ENCODE measurements at places on chromosomes 3 and 15.

DNA sequence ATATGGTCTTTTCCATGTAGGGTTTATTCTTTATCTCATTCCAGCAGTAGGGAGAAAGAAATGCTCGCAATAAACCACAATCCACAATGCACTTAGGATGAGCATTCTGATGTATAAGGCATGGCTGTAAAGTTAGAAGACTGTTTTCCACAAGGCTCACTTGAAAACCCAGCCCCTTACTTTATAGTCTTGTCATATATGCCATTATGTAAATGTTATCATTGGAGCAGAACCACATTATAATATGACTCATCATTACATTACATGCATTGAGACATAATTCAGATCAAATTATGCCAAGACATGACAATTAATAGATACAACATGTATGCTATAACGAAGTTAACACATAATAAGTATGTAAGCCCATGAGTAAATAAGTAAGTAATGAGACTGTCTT is 348.1 kb downstream of the LSAMP start:
- DNase-seq = no peak

DNA sequence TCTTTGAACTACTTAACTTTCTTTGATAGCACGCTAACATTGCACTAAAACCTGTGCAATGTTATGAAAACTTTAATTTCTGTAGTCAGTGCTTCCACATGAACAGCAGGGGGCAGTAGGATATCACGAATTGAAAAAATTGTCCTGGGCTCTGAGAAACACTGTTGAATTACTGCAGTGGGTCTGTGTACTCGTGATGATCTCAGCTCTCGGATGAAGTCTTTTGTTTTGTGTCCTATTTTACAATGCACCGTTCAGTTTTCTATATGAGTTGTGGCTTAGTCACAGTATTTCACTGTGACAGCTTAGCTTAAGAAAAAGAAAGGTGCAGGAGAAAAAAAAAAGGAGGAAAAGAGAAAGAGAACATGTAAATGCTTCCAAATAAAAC is 141.3 kb upstream of the CCDC54 start:
- DNase-seq = peak; percentile 83

- no peak for DNase-seq
Observed at GRCh38 chr3:9098716-9099675, 135.7 kb upstream of the RAD18 start.

DNA sequence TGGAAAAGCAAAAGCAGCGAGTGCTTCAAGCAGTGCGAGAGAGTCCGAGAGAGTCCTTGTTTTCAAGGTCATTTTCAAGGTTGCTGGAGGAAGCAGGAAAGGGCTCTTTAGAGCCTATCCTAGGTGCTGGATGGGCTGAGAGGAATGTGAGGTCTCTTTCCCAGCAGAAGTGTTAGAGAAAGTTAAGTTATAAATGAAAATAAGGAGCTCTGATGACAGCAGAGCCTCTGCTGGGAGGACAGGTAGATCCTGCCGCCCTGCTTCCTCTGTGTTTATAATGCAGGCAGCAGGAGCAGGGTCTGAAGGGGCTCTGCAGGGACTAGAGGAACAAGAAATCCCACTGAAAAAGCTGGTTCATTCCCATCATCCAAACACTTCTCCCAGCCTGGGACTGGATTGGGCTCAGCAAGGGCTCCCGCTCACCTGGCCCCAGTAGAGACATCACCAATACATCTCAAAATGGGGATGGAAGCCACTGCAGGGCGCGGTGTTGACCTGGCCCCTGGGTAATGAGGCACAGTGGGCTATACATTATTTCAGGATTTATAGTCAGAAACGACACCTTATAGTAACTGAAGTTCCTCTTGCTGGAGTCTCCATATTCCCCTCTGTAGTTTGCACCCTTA is 41.5 kb upstream of the RAB6B start:
- no peak for DNase-seq

GRCh38 chr3:150589759-150590158 is 13.4 kb upstream of the SELENOT start:
- no peak for DNase-seq

GRCh38 chr3:16707260-16707659 is 102.0 kb upstream of the DAZL start:
- DNase-seq = no peak

GRCh38 chr15:26805470-26805869 is 32.6 kb upstream of the GABRB3 start:
- no peak for DNase-seq

- DNase-seq = no peak
Observed at GRCh38 chr3:186476044-186476468, 68.1 kb downstream of the CRYGS start.

Data from inflammatory macrophage treated with lipopolysaccharide for 1 hour (primary cell).